Stimulated activated naive CD8-positive, alpha-beta T cell treated with anti-CD3 and anti-CD28 coated beads, Interleukin-15, amount 100 ng/mL, for 72 hours (primary cell): ENCODE measurements at places on chromosomes 7 and 10.
A peak's percentile ranks its signal among the peaks of the same experiment; 100 is the strongest.

DNA sequence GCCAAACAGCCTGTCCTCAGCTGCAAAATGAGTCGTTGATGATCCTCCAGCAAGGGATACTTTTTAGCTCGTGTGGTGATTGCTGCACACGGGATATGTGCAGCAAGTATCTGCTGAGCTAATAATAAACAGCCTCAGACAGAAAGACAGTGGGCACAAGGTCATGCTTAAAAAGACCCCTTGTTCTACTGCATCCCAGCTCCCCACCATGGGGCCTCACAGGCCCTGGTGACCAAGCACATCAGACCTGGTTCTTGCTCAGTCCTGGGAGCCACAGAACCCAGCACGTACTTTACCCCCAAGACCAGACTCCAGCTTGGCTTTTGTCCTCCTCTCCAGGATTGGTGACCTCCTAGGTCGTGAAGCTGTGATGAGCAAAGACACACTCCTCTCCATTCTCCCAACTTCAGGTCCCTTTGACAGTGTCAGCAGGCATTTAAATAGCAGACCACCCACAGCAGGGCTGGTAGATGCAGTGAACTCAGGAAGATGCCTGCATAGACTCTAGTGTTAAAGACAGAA is 50.5 kb downstream of the EGFR start:
- DNase-seq, result no peak

DNA sequence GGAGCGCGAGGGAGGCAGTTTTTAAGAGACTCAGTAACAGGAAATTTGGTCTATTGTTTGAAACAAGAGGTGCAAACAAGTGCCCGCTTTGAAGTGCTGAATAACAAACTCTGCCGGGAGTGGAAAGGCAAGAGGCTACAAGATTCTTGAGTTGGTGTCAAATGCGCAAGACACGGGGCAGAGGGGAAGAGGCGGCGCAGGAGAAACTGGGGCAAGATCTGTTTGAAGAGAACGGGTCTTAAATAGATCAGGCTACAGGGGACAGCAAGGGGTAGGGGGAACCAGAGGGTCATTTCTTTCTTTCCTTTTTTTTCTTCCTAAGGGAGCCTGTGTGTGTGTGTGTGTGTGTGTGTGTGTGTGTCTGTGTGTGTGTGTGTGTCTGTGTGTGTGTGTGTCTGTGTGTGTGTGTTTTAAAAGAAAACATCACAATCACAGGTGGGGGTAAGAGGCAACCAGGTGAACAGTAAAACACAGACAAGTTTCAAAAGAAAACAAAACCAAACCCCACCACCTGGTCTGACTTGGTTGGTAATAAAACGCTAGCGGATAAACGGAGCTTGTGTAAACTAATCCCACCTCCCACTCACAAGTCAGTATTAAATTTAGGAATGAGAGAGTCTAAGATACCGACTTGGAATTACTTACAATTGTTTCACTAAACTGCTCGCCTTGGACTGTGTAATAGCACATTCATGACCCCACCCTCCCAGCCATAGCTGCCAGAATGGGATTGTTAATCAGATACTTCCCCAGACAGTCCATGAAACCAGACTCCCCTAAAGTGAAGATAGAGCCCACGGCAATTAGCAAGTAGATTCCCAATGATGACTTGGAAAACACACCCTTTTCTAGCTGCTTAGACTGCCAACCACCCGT is 13.1 kb upstream of the CUX1 start:
- DNase-seq, result no peak

DNA sequence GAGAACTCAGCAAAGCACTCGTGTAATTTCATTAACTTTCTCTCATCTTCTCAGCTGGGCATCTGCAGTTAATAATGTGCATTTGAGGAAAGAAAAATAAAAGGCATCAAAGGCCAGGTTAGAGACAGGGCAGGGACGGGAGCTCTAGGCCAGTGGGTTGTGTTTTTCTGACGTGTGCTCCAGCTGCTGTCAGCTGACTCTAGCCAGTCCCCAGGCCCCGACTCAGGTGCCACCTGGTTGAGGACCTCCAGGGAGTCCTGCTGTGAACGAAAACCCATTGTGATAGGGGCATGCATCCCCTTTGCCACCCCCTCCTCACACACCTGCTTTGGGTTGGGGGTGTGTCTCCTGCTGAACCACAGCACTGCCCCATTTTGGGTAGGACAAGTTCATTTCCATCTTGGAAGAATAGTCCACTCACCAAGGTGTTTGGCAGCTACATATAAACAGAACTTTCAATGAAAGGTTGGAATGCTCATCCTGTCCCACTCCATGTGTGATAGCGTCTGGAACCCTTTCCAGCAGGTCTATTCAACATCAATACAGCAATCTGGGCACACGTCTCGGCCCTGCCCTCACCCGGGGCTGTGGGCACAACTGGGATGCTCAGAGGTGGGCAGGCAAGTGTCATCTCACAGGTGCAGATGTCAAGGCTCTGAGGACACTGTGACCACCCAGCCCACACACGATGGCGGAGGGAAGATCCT is 146.1 kb upstream of the FAM20C start:
- DNase-seq, result no peak

- peak; percentile 78 for DNase-seq
These were observed 1.1 kb upstream of the GPER1 start for GRCh38 chr7:1086588-1087464.
